ENCODE measurements at places on chromosomes 5 and 9.

DNA sequence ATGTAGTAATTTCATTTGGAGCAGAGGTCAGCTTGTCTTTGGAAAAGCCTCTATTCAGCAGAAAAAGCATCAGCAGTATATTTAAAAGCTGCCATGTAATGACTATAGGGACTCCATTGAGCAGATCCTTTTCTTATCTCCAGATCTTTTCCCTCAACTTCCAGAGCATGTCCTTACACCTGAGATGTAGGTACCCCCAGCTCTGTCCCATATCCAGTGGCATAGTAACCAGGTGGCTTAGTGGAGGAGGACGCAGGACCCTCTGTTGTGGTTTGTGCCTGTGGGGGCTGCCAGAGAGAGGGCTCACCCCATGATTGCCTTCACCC lies 61.5 kb downstream of the RCL1 start:
- DNase-seq, result no peak

DNA sequence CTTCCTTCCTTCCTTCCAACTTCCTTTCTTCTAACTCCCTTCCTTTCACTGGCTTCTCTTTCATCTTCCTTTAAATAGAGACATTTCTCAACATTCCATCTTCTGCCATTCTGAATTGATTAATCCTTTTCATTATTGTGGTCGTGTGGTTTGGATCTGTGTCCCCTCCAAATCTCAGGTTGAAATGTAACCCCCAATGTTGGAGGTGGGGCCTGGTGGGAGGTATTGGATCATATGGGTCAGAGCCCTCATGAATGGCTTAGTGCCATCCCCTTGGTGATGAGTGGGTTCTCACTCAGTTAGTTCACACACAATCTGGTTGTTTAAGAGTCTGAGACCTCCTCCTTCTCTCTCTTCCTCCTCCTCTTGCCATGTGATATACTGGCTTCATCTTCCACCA lies 130.9 kb upstream of the SV2C start:
- no peak for DNase-seq

DNA sequence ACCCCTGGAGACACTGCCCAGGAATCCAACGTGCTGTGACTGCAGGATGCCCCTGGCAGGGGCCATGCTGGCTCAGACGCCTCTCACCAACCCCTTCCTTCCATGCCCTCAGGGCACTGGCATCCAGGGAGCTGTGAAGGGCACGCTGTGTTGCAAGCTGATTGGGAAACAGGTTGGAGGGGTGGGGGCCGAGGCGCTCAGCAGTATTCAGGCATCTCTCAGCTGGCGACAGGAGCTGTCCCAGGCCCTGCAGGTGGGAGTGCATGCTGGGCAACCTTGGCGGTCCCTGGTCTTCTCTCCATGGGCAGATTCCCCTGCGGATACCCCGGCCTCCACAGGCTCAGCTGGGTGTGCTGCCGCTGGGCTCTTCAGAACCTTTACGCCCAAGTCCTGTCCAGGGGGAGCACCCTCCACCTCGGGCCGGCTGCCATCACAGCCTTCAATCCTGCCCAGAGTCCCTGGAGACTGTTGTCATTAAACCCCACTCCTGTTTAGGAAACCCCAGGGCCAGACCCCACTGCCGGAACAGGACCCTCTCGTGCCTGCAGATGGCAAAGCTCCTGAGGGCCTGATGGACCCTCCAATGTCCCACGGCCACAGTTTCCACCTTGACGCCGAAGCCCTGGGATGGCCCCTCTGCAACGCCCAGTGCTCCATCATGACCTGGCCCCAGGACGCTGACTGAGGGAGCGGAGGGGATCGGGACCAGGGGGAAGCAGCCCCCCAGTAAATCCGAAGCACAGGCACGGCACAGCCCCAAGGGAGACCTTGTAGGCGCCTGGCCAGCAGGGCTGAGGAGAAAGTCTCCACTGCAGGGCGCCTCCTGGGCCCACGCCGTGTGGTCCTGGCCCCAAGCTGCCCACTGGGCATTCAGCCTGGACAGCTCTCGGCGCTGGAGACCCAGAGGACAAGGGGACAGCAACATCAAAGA lies 9.3 kb downstream of the TPPP start:
- no peak for DNase-seq

GRCh38 chr9:72790989-72791388 lies 161.9 kb downstream of the ALDH1A1 start:
- no peak for DNase-seq

DNA sequence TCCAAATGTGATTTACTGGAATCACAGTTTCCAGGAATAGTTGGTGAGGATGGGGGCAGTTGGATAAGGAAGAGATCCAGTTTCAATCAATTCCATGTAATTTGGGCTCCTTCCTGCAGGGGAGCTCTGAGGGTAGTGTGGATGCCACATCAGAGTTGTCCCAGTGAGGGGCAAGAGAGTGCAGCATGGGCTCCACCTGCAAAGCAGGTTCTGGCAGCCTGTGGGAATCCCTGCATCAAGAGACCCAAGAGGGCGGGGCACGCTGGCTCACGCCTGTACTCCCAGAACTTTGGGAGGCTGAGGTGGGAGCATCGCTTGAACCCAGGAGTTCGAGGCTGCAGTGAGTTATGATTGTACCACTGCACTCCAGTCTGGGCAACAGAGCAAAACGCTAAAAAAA lies 188.5 kb downstream of the CACNA1B start:
- no peak for DNase-seq

DNA sequence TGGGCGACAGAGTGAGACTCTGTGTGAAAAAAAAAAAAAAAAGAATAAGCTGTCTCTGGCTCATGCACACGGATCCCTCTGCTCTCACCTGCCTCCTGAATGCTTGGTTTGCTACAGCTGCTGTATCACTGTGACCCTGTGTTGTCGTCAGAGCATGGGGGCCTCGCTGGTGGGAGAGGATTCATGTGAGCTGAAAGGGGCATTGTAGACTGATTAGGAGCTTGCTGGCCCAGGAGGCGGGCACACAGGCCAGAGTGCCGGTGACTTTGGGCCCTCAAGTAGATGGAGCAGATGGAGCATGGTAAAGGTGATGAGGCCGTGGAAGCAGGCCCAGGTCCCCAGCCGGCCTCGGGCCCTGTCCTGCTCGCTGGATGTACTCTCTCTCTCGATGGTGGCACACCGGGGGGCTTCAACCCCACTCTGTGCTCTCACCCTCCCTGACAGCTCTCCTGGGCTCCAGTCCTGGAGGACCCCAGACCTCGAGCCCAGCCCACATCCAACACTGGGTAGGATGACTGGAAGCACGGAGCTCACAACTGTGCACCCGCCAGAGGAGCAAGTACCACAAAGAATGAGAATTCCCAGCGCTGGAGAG lies 7.1 kb downstream of the FLT4 start:
- DNase-seq, result no peak

- DNase-seq, result no peak
These were observed 13.0 kb upstream of the RIMOC1 start for GRCh38 chr5:41891066-41891707.

GRCh38 chr5:54905942-54906537 lies 79.4 kb downstream of the ESM1 start:
- peak; percentile 31 for DNase-seq

DNA sequence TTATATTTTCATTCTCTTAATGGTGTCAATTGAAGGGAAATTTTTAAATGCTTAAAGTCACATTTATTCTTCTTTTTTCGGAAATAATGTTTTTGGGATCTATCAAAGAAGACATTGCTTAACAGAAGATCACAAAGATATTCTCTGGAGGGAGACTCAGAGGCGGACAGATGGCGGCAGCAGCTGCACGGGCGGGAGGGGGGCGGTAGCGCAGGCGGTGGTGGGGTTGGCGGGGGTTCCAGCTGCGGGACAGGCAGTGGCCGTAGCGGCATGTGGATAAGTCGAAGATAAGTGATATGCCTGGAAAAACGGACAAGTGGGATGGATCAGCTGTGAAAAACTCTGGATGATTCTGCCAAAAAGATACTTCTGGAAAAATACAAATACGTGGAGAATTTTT lies 31.6 kb upstream of the ZDHHC11B start:
- DNase-seq, result no peak

DNA sequence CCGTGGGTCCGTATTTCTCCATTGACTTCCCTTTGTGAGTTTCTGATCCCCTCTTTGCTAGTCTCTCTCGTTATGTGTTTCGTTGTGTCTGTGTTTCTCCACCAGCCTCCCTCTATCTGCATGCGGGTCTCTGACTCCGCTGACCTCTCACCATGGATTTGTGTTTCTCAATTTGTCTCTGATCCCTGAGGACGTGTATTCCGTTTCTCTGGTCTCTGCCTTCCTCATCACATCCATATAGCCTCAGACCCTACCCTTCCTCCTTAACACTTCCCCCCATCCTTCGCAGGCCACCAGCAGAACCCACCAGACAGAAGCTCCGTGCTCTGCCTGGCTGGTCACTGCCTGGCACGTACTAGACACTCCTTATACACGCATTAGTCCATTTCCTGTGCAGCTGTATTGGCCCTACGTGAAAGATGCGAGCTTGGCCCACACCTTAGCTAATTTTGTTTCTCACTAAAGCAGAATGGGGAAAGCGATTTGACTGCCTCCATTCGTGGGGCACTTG lies 631 bp downstream of the B4GALT7 start:
- DNase-seq, result no peak

DNA sequence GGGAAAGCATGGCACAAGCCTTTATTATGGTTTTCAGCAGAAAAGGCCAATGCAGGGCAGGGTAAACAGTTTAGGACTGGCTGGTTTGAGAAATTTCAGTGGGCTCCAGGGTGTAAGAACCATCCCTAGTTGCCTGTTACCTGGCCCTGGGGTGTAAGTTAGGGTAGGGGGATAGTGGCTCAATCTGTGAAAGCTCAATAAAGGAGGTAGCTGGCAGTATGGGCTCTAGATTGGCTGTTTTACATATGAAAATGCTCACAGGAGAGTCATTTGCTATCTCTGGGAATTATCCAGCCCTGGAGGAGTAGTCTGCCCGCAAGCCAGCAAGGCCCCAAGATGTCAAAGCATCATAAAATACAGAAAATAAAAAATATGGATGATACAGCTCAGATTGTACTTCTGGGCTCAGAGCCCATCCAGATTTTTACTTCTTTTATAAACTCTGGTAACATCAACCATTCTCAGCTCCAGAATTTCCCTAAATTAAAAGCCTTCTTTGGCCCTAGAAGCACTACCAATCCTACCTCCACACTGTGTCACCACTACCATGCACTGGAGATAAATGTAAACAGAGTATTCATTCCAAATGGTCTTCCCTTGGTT lies 31.1 kb downstream of the SSBP2 start:
- DNase-seq, result no peak

DNA sequence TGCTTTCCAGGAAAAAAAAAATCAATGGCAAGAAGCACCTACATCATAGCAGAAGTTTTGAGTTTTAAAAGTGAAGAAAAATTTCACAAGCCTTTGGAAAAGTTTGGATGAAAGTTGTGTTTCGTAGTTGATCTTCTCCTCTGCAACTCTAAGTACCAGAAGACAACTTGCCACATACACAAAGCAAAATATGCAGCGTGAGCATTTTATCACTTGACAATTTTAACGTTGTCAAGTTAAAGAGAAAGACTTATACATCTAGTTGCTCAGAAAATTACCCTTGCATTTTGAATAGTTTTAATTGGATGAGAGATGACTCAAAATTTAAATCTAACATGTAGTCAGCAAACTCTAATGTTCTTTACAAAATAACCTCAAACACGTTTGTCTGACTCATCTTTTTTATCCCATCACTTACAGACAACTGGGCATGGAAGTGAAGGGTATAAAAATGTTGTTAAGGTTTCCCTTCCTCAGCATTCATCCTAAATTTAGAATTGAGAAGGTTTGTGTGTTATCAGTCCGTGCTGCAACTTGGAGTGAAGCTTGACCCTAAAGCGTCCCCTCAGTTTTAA lies 213.4 kb downstream of the MARCHF11 start:
- DNase-seq, result no peak

GRCh38 chr9:69949396-69949795 lies 94.3 kb upstream of the MAMDC2 start:
- no peak for DNase-seq

- no peak for DNase-seq
These were observed 467.3 kb downstream of the ENC1 start for GRCh38 chr5:74173241-74173640.

- DNase-seq, result no peak
These were observed 711 bp downstream of the PGGT1B start for GRCh38 chr5:115262011-115262320.

GRCh38 chr5:178535299-178536175 lies 54.7 kb downstream of the COL23A1 start:
- no peak for DNase-seq

- DNase-seq, result no peak
These were observed 342.9 kb downstream of the BNC2 start for GRCh38 chr9:16527573-16527972.

- no peak for DNase-seq
These were observed 105.4 kb downstream of the SLC25A46 start for GRCh38 chr5:110844251-110844650.

- no peak for DNase-seq
These were observed 264.7 kb downstream of the TRIM32 start for GRCh38 chr9:116951588-116952435.

DNA sequence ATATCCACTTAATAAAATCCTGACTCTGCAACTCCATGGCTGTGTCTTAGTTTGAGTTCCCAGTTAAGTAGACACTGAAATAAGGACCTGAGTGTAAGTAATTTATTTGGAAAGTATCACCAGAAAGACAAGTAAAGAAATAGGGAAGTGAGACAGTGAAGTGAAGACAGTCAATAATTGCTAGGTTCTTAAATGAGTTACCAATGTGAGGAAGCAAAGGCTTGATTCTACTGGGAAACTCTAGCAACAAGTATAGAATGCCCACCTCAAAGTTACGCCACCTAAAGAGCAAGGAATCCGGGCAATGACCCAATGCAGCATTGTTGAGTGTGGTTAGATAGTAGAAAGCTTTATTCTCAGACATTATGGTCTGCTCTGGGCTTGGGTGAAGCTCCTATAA lies 383.9 kb downstream of the TLR4 start:
- DNase-seq, result no peak

GRCh38 chr9:75669721-75670120 lies 220.8 kb upstream of the PCSK5 start:
- no peak for DNase-seq

GRCh38 chr9:91917436-91917835 lies 32.6 kb downstream of the ROR2 start:
- DNase-seq, result no peak

DNA sequence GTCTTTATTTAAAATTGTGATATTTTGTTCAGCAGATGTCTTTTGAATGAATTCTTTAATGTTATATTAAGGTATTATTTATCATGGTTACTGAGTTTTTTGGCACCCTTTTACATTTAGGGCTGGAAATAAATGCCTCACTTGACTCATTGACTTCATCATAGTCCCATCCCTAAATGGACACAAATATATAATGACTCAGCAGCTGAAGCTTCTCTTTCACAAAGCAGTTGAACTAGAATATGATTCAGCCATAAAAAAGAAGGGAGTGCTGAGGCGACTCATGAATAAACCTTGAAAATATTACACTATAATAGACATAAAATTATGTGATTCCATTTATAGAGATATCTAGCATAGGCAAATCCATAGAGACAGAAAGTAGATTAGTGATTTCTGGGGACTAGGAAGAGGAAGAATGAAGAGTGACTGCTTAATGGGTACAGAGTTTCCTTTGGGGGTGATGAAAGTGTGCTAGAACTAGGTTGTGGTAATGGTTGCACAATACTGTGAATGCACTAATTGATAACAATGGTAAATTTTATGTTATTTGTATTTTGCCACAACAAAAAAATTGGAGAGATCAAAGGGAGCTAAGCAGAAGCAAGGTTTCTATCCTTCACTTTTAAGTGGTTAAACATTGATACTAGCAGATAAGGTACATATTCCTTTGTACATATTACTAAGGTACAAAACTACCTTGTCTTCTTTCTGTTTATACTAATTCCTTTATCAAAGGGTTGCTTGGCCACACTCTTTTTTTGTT lies 449.6 kb downstream of the NTRK2 start:
- no peak for DNase-seq

- DNase-seq, result no peak
These were observed 138.7 kb upstream of the TMEM161B start for GRCh38 chr5:88407341-88407740.

GRCh38 chr9:9396518-9396917 lies 1216.3 kb downstream of the PTPRD start:
- DNase-seq, result no peak
